HT-29 (cell line): ENCODE measurements at places on chromosomes 1 and 21. TPM values are rescaled to one million over a fixed set of nuclear protein-coding genes. Genes with fewer than 3 reads are reported as not detected.
A peak's percentile ranks its signal among the peaks of the same experiment; 100 is the strongest.

GRCh38 chr1:10980841-10981727 lies 31.4 kb upstream of the TARDBP start:
- DNase-seq = no peak

- no peak for DNase-seq
Measured at GRCh38 chr1:75901371-75901770, 30.8 kb downstream of the ASB17 start.

- DNase-seq = no peak
Measured at GRCh38 chr1:161174911-161175310, 2.4 kb downstream of the B4GALT3 start.

- DNase-seq = no peak
Measured at GRCh38 chr1:94358630-94359599, 59.3 kb upstream of the ABCD3 start.

DNA sequence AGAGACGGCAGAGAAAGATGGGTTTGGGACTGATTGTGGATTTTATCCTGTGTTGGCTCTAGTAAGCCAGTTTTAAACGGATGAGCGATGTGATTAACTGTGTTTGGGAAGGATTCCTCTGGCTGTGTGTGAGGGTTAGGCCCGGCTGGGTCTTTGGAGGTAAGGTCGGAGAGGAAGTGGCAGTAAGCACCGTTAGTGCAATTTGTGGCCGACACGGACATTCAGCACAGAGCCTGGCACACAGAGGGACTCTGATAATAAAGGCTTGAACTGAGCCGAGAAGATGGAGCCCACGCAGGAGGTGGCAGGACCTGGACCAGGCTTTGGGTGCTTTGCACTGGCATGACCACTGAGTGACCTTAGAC lies 1.3 kb downstream of the MTFR1L start:
- DNase-seq = no peak

GRCh38 chr1:76587212-76587611 lies 280.1 kb upstream of the ST6GALNAC5 start:
- DNase-seq = no peak

- DNase-seq = no peak
Measured at GRCh38 chr1:59686170-59686569, 128.6 kb upstream of the HOOK1 start.

DNA sequence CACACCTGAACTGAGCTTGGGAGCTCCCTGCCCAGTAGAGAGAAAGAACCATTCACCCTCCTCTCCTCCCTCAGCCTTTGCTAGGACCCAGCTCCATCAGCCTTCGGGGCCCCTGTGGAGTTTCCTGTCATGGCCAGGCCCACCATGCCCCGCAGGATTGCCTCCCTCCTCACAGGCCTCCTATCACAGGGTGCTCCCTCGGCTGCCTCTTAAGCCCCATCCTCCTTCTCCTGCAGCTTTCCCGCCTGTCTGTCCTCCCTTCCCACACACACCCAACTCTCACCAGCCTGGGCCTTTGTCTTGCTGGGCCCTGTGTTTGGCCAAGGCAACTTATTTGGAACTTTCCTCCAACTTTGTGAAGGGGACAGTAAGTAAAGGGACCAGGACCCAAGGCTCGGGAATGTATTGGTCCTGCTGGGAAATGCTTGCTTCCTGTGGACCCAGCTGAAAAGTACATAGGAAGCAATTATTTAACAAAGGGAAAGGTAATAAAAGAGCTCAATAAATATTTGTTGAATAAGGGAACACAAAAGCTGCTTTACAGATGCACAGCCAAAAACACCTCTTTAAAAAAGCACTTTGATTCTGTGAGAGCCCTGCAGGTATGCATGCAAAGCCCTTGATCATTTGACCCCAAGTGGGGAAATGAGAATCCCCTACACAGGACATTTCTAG lies 31.6 kb upstream of the TENT5C start:
- no peak for DNase-seq

- DNase-seq = no peak
Measured at GRCh38 chr1:29972421-29973053, 736.2 kb downstream of the PTPRU start.

GRCh38 chr1:34645109-34645688 lies 109.6 kb upstream of the GJB5 start:
- DNase-seq = no peak

DNA sequence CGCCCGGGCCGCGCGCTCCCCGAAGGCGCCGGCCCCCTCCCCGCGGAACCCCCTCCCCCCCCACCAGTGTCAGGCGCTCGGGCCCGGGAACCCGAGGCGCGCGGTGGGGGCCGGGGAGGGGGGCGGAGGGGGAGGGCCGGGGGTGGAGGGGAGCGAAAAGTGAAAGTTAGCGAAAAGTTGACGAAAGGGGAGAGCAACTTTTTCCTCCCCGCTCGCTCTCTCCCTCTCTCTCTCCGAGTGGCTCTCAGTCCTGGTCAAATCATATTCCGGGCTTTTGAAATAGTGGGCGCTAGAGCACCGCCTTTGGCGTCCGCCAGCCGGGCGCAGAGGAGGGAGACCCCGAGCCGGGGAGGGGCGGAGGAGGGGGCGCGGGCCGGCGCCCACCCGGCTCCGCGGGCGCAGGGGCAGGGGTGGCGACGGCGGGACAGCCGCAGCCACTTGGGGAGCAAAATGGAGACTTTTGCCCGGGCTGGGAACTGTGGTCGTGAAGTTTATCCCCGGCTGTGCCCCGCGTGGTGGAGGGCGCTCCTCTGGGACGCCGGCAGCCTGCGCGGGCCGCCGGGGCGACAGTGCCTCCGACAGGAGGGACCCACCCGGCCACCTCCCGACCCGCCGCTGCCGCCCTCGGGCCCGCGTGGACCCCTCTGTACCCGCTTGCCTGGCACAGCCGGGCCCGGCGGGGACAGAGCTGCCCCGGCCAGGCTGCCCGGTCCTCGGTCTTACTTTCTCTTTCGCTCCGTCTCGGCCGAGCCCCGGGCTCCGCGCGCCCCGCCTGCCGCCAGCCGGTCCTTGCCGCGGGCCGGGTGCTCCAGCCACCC lies 697 bp downstream of the PRDM16 start:
- DNase-seq = no peak

- DNase-seq = no peak
Measured at GRCh38 chr1:11823366-11824137, 17.6 kb downstream of the CLCN6 start.

DNA sequence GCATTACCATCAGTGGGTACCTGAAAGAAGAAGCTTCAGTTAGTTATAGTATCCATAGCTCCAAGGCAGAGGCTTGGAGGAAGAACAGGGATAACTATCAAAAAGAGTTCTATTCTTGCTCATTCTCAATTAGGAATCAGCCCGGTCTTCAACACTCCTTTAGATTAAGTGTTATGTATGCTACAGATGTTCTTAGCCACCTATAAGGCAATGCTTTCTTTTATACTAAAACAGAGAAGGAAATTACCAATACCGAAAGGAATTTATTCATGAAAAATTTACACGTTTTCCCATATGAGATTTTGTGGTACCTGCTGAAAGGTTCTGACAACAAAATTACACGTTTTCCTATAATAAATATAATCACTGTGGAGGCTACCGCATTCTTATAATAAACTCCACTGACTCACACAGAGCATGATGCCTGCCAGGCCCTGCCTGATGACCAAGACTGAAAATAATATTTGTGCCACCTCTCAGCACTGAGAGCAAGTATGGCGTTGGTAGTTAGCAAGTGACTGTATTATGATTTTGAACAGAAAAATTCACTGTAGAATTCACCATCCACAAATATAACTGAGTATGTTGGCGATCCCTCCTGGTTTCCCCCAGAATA lies 58.3 kb downstream of the APP start:
- DNase-seq = no peak

- DNase-seq = peak; percentile 91
Measured at GRCh38 chr1:103525607-103526507, at the start of gene RNPC3. Gene RNPC3, plus strand, starts transcription at chr1:103525699. Its CDS starts 372 bp downstream, at chr1:103526071.

DNA sequence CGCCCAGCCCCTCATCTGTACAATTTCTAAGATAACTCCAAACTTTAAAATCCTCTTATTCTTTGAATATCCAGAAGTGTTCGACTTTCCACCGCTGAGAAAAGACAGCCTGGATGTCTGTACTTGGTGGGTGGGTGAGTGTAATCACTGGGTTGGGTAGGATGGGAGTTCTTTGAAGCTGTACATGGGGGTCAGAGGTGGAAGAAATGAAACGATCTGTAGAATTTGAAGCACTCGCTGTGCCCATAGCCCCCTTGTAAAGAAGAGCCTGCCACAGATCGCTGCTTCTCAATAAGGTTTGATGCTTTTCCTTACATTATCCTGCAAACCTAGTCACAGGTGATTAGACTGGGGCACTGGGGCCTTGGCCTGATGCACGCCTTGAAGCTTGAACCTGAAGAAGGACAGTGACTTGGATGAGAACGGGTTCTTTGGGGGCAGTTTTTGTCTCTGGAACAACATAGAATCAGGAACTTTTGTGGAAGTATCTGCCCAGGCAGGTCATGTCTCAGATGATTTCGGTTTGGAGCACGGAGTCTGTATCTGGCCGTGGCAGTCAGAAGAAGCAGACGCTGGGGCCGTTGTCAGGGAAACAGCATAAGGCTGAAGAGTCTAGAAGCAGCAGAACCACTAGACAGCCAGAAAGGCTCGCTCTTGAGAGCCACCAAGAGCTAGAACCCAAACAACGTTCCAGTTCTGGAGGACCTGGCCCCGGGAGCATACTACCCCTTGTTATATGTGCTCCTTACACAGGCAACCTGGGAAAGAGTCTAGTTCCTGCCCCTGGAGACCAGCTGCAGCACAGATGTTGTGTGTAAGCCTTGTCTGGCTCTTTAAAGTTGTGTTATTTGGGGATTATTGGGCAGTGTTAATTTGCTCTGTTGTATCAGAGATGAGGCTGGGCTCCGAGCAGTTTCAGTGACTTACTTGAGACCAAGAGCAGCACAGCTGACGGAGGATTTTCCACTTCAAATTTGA lies 45.1 kb upstream of the SCCPDH start:
- no peak for DNase-seq

- DNase-seq = no peak
Measured at GRCh38 chr1:19623523-19623922, 20.6 kb upstream of the NBL1 start.

DNA sequence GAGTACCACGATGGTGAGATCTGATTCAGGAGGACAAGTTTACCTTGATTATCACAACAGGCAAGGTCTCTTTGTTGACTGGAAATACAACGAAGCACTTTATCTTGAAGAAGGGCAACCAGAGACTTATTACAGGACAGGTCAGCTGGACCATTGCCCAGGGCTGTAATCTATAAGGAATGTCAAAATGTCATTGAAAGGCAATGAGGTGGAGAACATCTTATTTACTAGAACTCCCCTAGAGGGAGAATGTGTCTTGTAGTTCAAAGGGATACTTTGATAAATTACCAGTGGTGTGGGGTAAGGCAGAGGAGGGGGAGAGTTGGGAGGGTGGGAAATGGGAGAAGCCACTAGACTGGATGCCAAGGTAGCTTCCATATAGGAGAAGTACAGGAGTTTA lies 212.3 kb downstream of the NCAM2 start:
- no peak for DNase-seq

GRCh38 chr1:234875328-234875952 lies 253.2 kb downstream of the TOMM20 start:
- no peak for DNase-seq

- DNase-seq = no peak
Measured at GRCh38 chr1:52929019-52929418, 1.9 kb downstream of the SCP2 start.

- DNase-seq = peak; percentile 35
Measured at GRCh38 chr1:159911326-159912070, 11.5 kb upstream of the CFAP45 start.

DNA sequence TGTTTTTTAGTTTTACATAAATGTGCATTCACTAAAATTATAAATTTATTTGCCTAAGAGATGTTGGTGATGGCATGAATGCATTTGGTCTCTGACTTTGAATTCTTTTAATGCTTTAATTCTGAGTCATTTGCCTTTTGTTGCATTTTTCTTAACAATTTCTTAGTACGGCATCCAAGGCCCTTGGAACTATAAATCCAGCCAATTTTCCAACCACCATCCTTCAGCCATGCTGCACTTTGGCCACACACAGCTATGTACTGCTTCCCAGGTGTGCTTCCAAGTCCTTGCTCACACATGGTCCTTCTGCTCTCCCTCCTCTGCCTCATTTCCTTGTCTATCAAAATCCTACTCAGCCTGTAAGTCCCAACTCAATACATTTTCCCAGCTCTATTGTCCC lies 161.0 kb downstream of the DHRS3 start:
- no peak for DNase-seq

DNA sequence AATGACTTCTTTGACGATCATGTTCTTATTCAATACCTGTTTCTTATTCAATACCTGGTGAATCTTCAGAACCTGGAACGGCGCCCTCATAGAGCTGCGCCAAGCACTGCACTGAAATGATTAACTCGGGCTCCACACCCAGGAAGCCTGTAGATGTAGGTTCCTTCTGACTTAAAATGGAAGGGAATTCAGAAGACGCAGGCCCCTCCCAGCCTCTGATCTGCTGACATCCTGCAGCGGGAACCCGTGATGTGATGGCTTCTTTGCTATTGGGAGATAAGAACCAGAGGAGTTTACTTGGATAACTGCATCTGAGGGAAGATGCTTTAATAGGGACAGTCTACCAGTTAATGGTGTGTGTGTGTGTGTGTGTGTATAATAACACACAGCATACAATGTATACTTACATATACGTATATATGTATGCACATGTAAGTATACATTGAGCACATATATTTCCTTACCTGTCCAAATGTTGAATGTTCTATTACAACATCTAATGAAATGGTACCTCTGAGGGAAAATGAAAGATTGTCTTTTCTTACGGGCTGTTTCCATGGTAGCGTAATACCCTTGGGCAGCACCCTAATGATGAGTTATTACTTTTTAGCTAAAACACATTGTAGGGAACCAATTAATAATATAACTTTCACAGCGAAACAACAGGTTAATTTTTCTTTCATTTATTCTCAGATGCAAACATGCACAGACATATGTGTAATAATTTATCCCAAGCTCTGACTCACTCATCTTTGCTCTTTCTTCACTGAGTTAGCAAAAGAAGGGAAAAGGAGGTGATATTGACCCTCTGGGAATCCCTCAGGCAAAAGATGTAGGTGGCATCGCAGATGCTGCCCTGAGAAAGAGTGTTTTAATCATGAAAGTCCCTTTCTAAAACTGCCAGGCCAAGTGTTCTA lies 379.8 kb downstream of the SIPA1L2 start:
- DNase-seq = no peak

DNA sequence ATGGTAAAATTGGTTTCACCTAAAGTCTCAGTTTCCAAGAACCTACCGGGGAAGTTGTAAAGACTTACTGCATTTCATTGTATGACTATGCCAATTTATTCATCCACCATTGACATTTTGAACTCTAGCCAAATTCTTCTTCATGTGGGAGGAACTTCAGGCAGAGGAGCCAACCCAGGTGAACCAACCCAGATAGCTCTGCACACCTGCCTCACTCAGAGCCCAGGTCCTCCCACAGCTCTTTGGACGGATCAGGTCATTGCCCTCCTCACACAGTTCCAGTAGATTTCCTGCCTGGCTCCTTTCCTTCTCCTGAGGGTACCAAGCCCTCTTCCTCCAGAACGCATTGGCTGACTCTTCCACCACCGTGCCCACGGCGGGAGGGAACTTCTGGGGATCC lies 121.7 kb downstream of the DTL start:
- DNase-seq = no peak

GRCh38 chr1:159090286-159091179 lies 14.0 kb upstream of the AIM2 start:
- DNase-seq = no peak

MPL gene
- total RNA-seq = 0.79 TPM in 1 of 2 replicates, not detected in the other

CCDC28B gene
- 9.5 and 12.3 TPM in 2 replicates for total RNA-seq

RHEX gene
- total RNA-seq = not detected in 2 replicates

PRR9 gene
- total RNA-seq = not detected in 2 replicates

PAFAH2 gene
- 7.6 and 13.0 TPM in 2 replicates for total RNA-seq

EYA3 gene
- total RNA-seq = 4.4 and 6.7 TPM in 2 replicates

NTRK1 gene
- not detected in 2 replicates for total RNA-seq
